Aorta (tissue), 5 donors: ENCODE measurements at places on chromosomes 1 and 21. TPM values are rescaled to one million over a fixed set of nuclear protein-coding genes. Genes with fewer than 3 reads are reported as not detected.

The FLG2 gene
- not detected for total RNA-seq

The SYT2 gene
- total RNA-seq = 0.09 TPM

The RBM11 gene
- 1.4 TPM for total RNA-seq

The RAB29 gene
- total RNA-seq = 19.5 TPM

DNA sequence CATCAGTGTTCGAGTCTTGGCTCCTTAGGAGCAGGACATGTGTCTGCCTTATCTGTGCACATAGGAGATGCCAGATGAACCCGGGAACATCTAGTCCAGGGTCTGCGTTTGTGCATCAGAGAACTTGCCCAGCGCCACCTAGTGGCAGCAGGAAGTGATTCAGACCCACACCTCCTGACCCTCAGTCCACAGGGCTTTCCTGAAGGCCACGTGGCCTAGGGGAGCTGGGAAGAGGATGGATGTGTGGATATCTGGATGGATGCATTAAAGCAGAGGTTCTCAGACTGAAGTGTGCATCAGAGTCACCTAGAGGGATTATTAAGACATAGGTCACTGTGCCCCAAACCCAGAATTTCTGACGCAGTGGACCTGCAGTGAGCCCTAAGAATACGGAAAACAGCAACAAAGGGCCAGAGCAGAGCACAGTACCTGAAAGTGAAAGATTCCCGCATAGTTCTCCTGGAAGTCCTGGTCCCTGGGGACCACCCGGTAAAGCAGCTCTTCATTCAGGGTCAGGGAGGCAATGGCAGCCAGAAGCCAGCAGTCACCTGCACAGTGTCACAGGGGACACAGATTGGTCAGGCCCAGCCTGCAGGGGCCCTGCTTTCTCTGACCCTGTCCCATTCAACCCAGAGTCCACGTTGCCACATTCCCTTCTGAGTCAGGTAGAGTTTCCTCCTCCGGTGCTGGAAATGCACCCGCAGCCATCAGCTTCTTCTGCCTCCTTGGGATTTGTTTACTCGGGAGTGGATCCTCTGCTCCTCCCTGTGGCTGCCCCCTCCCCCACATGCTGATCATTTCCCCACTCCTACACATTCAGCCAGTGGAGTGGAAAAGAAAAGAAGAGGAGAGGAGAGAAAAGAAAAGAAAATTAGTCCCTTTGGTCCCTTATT lies 37.0 kb downstream of the CAPN8 start:
- peak; percentile 78 for DNase-seq
- H3K4me1 ChIP-seq = no peaks in the 10 kb centered on the region
- H3K4me3 ChIP-seq = no peak overlapping the region
- no peaks in the 10 kb centered on the region for H3K36me3 ChIP-seq
- H3K27me3 ChIP-seq = no peaks in the 10 kb centered on the region

DNA sequence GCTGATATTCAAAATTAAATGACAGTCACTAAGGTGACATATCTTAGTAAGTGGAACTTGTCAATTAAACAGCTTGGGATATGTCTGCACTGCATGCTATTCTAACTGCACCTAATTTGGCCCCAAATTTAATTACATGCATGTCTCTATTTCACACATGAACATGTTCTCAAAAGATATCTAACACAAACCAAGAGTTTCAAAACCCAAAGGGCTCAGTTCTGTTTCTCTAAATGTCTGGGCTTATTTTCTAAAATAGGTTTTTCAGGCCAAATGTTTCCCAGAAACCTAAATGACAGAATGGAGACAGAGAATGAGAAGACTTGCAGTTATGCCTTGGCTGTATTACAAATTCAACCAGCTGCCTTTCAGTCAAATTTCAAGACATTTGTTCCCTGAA lies 11.3 kb downstream of the RAB29 start:
- no peaks in the 10 kb centered on the region for H3K36me3 ChIP-seq
- H3K27me3 ChIP-seq = no peaks in the 10 kb centered on the region
- no peak overlapping the region for H3K27ac ChIP-seq
- no peaks in the 10 kb centered on the region for H3K4me1 ChIP-seq

DNA sequence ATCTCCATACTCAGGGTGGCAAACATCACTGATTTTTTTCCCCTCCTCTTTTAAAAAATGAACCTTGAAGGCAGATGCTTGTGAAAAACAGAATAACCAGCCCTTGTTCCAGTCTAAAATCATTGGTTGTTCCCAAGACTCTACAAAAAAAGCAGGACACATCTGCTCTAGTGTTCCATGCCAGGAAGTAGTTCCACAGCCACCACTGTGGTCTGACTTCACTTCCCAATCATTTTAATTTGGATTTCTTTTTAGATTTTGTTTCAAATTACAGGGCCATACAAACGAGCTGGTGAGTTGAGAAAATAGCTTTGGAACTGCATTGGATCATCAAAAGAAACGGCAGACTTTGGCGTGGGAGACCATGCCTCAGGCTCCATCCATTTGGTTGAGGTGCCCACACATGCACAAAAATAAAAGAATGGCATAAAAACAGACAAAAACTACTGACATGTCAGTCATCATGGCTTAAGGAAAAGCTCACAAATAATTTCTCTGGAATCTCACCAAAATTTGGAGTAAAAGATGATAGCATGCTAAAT lies 210.0 kb downstream of the GABPA start:
- no peaks in the 10 kb centered on the region for H3K36me3 ChIP-seq
- H3K4me3 ChIP-seq = no peak overlapping the region
- DNase-seq = no peak

DNA sequence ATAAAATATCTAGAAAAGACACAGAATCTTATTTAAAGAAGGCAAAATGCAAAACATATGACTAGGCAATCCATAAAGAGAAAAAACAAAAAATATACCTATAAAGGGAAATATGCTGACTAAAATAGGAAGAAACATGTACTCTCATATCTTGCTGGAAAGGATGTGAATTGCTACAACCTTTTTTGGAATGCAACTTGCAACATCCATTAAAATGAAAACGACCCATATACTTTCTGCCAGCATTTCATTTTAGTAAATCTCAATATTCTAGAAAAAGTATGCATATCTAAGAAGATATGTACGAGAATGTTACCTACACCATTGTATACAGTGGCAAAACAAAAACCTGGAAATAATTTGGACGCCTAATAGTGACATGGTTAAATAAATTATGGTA lies 56.6 kb downstream of the EDEM3 start:
- no peaks in the 10 kb centered on the region for H3K27me3 ChIP-seq
- no peak overlapping the region for H3K27ac ChIP-seq
- no peaks in the 10 kb centered on the region for H3K4me1 ChIP-seq
- DNase-seq = no peak

GRCh38 chr1:22044690-22045420 lies 7.7 kb upstream of the CDC42 start:
- no peak overlapping the region for H3K4me3 ChIP-seq
- no peak for DNase-seq
- no peak overlapping the region for H3K27ac ChIP-seq

GRCh38 chr1:23019863-23020625 lies 776 bp downstream of the KDM1A start:
- DNase-seq = peak; percentile 81
- H3K4me1 ChIP-seq = peaks cover 2% of the 10 kb centered on the region
- no peak overlapping the region for H3K27ac ChIP-seq
- peak overlapping the region; percentile 71 for H3K4me3 ChIP-seq
- H3K27me3 ChIP-seq = no peaks in the 10 kb centered on the region

DNA sequence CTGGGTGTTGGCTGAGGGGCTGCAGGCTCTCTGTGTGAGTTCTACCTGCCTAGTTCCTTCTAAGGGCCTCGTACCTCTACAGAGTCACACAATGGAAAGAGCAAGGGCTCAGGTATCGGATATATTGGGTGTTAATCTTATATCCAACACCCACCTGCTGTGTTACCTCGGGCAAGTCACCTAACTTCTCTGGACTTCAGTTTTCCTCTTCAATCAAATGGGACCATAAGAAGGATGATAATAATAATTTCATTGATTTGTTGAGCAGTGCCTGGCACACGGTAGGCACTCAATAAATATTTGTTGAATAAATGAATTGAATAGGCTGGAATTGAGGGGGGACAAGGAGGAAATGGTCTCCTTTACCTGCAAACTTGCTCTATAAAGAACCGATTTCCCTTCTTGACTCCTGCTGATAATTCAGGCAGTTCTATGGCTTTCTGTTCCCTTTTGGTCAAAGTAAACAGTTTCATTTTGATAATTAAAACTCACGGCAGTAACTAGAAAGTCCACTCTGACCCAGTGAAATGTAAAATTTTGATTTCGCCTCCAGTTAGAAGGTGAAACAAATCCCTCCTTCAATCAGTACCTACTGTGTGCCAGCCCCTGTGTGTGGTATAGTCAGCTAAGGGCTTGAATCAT lies 16.5 kb upstream of the MAN1C1 start:
- H3K4me1 ChIP-seq = no peaks in the 10 kb centered on the region
- no peaks in the 10 kb centered on the region for H3K36me3 ChIP-seq
- H3K27me3 ChIP-seq = no peaks in the 10 kb centered on the region
- H3K4me3 ChIP-seq = no peak overlapping the region

GRCh38 chr1:42759114-42759513 lies 7.7 kb downstream of the P3H1 start:
- peak; percentile 26 for DNase-seq
- peaks cover 4% of the 10 kb centered on the region for H3K36me3 ChIP-seq
- no peak overlapping the region for H3K27ac ChIP-seq
- H3K27me3 ChIP-seq = no peaks in the 10 kb centered on the region
- H3K4me3 ChIP-seq = no peak overlapping the region

DNA sequence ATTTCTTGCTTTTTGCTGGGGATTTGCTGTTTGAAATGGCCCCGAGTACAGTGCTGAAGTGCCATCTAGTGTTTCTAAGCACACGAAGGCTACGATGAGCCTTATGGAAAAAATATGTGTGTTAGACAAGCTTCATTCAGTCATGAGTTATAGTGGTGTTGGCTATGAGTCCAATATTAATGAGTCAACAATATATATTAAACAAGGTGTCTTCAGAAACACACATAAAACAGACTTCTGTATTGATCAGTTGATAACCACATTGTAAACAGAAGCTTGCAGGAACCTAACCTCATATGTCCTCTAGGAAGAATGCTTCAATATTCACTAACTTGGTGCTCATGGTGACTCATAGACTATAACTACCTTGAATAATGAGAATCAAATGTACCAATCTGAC lies 1.7 kb upstream of the GJB5 start:
- no peak overlapping the region for H3K27ac ChIP-seq
- H3K27me3 ChIP-seq = no peaks in the 10 kb centered on the region
- H3K36me3 ChIP-seq = no peaks in the 10 kb centered on the region

GRCh38 chr21:27246741-27247140 lies 279.9 kb upstream of the ADAMTS5 start:
- no peak overlapping the region for H3K27ac ChIP-seq
- no peaks in the 10 kb centered on the region for H3K36me3 ChIP-seq
- DNase-seq = no peak
- no peaks in the 10 kb centered on the region for H3K4me1 ChIP-seq
- no peak overlapping the region for H3K4me3 ChIP-seq

DNA sequence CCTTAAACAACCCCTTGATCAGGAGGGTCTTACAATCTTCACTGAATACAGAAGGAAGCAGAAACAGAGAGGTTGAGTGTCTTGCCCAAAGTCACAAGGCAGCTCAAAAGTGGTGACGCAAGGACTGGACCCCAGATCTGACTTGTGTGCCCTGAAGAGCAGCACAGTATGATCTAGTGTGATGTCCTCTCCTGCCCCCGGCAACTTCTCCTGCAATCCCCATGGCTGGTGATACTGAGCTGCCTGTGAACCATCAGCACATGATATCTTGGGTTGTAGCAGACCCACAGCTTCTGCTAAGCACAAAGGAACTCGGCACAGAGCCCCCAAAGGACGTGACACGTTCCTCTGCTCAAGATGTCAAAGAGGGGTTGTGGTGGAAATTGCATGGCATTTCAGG lies 51.2 kb upstream of the EDN2 start:
- H3K4me3 ChIP-seq = no peak overlapping the region
- H3K27ac ChIP-seq = peak overlapping the region; percentile 35
- H3K27me3 ChIP-seq = no peaks in the 10 kb centered on the region
- peak; percentile 32 for DNase-seq

GRCh38 chr1:206925106-206925736 lies 3.5 kb upstream of the FCMR start:
- H3K27me3 ChIP-seq = no peaks in the 10 kb centered on the region
- H3K27ac ChIP-seq = no peak overlapping the region
- H3K4me1 ChIP-seq = no peaks in the 10 kb centered on the region
- H3K36me3 ChIP-seq = no peaks in the 10 kb centered on the region
- H3K4me3 ChIP-seq = no peak overlapping the region
- peak; percentile 83 for DNase-seq

DNA sequence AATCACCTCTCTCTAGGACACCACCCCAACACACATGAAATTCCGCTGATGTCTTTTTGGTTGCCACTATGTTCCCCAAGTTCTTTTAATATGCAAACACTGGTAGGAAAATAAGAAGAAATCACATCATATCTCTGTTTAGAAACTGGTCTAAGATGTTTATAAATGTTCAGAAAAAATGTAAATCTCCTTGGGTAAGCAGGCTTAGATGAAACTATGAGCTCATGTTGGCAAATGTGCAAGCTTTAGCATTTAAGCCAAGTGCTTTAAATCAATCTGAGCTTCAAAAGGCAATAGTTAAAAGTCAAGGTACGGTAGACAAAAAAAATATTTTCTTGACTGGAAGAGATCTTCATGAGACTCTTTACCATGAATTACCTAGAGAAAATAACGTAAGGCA lies 25.2 kb upstream of the SLAMF9 start:
- no peaks in the 10 kb centered on the region for H3K4me1 ChIP-seq
- no peak for DNase-seq
- H3K4me3 ChIP-seq = no peak overlapping the region
- H3K27ac ChIP-seq = no peak overlapping the region

DNA sequence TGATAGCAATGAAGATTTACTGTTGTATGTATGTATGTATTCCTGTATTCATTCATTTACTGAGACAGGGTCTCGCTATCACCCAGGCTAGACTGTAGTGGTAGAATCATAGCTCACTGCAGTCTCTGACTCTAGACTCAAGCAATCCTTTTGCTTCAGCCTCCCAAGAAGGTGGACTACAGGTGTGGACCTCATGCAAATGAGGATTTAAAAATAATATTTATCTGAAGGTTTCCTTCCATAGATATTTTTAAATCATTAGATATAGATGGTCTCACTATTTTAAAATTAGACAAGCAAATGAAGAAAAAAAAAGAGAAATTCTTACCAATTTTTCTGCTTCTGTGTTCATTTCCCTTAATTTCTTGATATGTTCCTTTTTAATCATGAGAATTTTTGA lies 27.0 kb downstream of the MIXL1 start:
- no peak for DNase-seq
- no peaks in the 10 kb centered on the region for H3K4me1 ChIP-seq
- no peaks in the 10 kb centered on the region for H3K27me3 ChIP-seq
- no peak overlapping the region for H3K4me3 ChIP-seq
- H3K36me3 ChIP-seq = no peaks in the 10 kb centered on the region

GRCh38 chr1:44312399-44313196 lies 42.5 kb downstream of the ERI3 start:
- no peak overlapping the region for H3K4me3 ChIP-seq
- DNase-seq = no peak
- H3K27ac ChIP-seq = no peak overlapping the region
- no peaks in the 10 kb centered on the region for H3K27me3 ChIP-seq
- peaks cover 12% of the 10 kb centered on the region for H3K36me3 ChIP-seq
- H3K4me1 ChIP-seq = no peaks in the 10 kb centered on the region
